ENCODE measurements at places on chromosomes 16 and 17.

- no peak for DNase-seq
Observed at GRCh38 chr17:79046197-79046915, 22.4 kb downstream of the C1QTNF1 start.

DNA sequence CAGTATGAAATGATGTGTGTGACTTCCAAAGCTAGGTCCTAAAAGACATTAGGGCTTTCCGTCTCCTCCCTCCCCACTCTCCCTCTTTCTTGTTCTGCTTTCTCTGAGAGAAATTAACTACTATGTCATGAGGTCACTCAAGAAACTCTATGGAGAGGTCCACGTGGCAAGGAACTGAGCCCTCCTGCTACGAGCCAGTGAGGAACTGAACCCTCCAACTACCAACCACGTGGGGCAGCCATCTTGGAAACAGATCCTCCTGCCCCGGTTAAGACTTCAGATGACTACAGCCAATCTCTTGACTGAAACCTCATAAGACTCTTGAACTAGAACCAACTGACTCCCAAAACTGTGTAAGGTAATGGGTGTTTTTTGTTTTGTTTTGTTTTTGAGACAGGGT is 4.2 kb upstream of the ALOX15 start:
- DNase-seq, result no peak

DNA sequence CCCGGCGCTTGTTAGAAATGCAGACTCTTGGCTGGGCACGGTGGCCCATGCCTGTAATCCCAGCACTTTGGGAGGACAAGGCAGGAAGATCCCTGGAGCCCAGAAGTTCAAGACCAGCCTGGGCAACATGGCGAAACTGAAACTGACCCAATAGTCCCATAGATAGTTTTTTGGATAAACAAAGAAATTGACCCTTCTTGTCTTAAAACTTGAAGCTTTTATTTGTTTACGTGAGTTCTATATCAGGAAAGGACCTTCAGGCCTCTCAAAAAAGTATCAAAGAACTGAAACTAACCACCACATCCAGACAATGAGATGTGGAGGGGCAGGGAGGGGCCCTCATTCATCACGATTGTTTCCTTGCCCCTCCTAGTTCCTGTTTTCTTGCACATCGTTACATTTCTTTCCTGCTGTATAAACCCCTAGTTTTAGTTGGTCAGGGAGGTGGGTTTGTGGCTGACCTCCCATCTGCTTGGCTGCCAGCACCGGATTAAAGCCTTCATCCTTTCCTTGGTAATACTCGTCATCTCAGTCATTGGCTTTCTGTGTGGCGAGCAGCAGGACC is 29.9 kb upstream of the PRM1 start:
- DNase-seq, result no peak

GRCh38 chr17:78072961-78073360 is 55.6 kb downstream of the TMC6 start:
- no peak for DNase-seq

- no peak for DNase-seq
Observed at GRCh38 chr16:63283721-63284120, 1247.5 kb upstream of the CDH8 start.

DNA sequence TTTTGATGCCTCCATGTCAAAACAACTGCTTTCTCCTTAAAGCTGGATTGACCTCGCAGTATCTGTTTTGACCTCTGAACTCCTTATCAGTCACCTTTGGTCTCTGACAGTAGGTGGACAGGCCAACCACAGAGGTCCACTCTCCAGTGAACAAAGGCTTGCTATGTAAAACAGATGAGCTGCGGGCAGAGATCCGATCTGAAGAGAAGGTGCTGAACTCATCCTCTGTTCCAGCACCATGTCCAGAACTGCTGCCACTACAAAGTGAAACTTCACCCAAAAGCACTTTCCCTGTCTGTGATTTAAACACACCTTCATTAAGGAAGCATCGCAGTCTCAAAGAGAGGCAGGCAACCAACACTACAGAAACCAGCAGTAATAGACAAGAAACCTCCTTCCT is 117.3 kb upstream of the CORO6 start:
- no peak for DNase-seq

- no peak for DNase-seq
Observed at GRCh38 chr17:45573924-45574770, 83.6 kb upstream of the PLEKHM1 start.
